T-helper 1 cell (primary cell): ENCODE measurements at places on chromosomes 3 and 15.

- peak; percentile 9 for DNase-seq
Measured at GRCh38 chr3:149771652-149772271, 19.5 kb upstream of the COMMD2 start.

DNA sequence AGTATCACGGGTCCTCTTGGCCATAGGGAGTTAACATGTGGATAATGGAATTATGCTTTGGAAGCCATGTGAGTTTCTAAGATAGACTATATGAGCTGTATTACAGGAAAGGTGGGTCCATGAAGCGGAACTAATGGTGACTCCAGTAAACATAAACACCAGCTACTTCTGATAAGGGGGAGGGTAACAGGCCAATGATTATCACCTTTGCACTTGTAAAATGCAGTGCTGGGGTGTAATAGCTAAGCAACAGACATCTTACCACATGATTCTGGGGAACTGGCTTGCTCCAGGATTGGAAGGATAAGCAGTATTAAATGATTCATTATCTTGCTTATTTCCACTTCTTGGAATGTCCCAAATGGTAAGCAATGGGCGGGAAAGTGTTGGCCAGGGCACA, 61.4 kb upstream of the CD47 start:
- DNase-seq: no peak

DNA sequence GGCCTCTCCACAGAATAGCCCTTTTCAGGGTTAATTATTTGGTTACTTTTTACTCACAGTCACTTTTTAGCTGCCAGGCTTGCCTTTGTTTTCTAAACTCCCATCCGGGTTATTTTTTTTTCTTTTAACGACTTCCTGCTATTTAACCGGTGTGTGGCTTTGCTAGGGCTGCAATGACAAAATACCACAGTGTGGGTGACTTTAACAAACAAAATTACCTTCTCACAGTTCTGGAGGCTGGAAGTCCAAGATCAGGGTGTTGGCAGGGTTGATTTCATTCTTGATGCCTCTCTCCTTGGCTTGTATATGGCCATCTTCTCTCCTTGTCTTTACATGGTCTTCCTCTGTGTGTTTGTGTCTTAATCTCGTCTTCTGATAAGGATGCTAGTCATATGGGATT, 91.5 kb downstream of the IL1RAP start:
- no peak for DNase-seq

GRCh38 chr15:89024418-89024817, 63.8 kb upstream of the ABHD2 start:
- DNase-seq: no peak

DNA sequence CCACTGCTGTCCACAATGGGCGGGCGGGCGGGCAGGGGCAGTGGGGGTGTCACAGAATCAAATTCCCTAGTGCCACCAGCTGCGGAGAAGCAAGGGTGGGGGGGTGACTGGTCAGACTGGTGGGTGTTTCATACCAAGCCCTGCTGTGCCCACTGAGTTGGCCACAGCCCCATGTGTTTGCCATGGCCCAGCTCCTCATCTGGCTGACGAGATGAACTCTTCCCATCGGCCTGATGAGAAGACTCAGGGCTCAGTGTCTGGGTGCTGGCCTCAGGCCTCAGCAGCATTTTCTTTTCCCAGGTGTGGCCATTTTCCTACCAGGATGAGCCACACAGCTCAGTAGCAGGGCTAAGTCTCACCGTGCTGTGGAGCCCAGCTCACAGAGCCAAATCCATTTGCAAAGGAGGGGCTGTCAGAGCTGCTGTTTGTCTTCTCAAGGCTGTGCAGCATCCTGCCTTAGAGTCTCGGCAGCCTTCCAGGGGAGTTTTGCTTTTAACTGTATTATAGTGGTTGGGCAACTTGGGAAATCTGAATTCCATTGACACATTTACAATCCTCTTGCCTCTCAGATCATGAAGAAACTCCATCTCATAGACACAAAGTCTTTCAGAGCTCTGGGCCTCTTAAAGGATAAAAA, 176.8 kb downstream of the ABHD5 start:
- DNase-seq: no peak

DNA sequence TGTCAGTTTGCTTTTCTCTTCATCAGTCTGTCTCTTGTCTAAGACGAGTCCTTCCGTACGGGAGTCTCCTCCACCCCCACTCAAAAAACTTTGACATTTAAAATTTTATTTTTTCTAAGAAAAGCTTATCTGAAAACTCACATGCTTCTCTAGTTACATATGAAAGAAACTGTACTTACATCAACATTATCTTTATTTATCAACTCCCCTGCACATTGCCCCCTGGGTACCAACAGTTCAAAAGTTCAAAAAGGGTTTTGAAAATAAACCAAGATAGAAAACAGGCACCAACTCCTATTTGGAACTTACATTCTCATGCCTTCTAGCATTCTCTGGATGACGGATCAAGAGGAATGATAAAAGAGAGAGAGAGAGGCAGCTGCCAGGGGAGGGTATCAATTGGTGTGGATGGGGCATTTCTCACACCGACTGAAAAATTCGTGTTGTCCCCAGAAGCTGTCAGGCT, 182.5 kb downstream of the FOXP1 start:
- DNase-seq: no peak

GRCh38 chr3:72474775-72475174, 373.5 kb downstream of the SHQ1 start:
- DNase-seq: peak; percentile 36

DNA sequence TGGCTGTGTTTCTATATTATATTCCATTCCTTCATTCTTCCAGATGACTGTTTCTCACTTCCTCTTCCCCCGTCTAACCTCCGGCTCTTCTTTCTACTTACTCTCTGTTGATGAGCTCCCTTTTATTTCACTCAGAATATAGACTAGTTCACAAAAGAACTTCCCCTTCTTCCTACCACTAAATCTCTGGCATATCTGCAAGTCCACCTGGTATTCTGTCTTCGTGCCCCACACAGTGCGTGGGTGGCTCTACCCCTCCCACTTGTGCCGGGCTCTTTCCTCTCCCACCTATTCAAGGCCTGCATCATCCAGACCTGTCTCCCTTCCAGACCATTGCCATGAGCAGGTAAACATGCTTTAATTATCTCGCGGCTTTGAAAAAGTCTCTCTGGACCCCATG, 73.0 kb downstream of the SCN10A start:
- DNase-seq: no peak

GRCh38 chr3:58471025-58471887, 20.6 kb upstream of the KCTD6 start:
- no peak for DNase-seq
